ENCODE measurements at places on chromosomes 7 and 10. TPM values are rescaled to one million over a fixed set of nuclear protein-coding genes. Genes with fewer than 3 reads are reported as not detected.

The ANKRD2 gene
- polyA plus RNA-seq, result 4.7 TPM

The KLF14 gene
- not detected for polyA plus RNA-seq

DNA sequence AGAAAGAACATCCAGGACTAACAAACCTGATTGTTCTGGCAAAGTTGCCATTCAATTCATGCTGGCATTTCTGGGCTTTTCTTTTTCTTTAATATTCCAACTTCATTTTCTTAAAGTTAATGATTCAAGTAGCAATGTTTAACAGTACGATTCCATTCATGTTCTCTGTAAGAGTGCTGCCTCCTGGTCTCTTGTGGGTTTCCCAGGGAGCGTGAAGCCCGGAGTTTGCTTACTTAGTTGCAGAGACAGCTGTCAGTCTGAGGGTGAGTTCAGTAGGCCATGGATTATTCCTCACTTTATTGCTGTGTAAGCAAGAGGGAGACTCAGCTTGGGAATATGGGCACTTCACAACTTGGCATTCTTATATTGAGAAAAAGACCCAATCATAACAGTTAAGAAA lies 142.2 kb downstream of the TWIST1 start:
- DNase-seq, result no peak

The CCL24 gene
- not detected for polyA plus RNA-seq

DNA sequence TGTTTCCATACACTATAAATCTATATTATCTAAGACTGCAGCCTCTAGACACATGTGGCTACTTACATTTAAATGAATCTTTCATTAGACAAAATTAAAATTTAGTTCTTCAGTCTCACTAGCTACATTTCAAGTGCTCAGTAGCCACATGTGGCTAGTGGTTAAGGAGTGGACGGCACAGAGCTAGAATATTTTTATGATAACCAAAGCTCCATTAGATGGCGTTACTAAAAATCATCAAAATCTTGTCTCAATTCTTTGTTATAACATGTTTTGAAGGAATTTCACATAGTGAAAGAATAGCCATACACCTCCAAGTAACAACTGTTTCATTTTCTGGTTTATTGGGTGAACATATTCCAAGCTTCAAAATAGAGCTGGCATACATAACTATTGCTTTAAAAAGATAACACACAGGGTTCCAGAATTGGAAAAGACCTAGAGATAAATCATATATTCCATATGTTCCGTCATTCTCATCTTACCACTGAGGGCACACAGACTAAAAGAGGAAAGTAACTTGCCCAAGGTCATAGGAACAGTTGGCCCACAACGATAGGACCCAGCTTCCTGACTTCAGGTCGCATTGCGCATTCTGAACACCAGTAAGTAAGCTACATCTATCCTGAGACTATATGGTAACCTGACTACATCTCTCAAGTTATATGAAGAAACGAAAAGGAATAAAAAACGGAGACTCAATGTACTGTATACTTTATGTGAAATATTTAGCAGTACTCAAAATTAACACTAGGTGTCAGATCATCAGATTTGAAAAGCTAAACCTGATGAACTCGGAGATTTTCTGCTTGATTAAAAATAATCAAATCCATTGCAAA lies 66.6 kb downstream of the CAV1 start:
- DNase-seq, result no peak

The FZD8 gene
- 13.4 TPM for polyA plus RNA-seq

DNA sequence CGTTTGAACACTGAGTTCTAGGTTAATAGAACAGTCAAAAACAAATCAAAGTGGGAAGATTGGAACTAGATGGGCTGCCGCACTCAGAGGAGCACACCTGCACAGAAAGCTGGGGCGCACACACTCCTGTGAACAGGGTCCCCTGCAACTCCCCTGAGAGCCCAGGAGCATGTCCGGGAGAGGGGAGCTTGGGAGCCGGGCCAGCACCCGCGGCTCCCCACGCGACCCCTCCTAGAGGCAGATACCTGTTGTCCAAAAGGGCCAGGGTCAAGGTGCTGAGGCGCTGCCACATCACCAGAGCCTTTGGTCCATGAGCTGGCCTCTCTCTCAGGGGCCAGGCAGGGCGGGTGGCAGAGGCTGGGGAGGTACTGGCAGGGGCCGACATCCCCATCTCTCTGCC lies 5.6 kb downstream of the NKX6-2 start:
- no peak for DNase-seq

DNA sequence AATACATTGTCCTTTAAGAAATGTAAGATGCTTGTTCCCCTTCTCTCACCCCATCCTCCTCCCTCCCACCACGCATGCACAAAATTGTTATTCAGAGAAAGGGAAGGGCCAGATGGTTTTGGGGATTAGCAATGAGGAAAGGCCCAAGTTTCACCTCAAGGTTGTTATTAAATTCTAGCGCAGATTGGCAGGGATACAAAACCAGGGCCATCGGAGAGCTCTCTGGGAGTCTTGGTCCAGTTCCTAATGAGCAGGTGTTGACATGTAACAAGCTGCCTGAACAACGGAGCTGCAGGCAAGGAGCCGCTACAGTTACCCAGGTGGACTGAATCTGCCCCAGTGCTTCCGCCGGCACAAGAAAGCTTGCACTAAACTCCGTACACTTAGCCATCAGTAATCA lies 9.7 kb upstream of the ANK3 start:
- DNase-seq, result no peak

DNA sequence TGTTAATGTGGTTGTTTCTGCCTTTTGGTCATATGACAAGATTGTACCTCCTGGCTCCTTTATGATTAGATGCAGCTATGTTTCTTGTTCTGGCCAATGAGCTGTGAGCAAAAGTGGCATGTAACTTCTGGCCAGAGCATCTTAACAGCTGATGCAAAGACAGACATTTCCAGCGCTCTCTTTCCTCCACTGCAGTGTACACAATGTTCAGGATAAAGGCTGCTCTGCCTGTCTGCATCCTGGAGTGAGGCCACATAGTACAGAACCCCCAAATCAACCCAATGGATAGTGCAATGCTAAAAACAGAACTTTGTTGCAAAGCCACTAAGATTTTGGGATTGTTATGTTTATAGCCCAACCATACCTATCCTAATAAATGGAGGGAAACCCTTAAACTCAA lies 17.9 kb downstream of the EPC1 start:
- DNase-seq, result no peak

DNA sequence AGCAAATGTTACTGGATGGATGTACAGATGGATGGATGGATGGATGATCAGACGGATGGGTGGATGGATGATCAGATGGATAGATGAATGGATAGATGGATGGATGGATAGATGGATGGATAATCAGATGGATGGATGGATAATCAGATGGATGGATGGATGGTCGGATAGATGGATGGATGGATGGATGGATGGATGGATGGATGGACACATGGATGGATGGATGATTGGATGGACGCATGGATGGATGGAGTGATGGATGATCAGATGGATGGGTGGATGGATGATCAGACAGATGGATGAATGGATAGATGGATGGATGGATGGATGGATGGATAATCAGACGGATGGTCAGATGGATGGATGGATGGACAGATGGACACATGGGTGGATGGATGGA lies 90.3 kb upstream of the TCF7L2 start:
- DNase-seq, result no peak

DNA sequence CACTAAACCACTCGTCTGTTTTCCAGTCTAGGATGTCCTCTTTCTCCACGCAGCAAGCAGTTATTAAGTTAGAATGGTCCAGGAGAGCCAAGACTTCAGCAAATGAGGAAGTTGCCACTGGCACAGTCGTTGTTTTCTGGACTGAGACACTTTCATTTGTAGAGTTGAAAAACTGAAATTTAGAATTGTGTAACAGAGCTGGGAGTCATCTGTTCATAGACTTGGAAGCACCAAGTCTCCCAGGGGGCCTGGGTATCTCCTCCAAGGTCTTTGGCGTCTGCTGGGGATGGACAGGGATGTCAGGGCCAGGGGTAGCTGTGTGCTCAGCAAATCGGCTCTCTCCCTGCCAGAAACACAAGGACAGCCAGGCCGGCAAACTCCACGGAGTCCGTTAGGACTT lies 208.4 kb downstream of the FANK1 start:
- no peak for DNase-seq

The OPN1SW gene
- polyA plus RNA-seq, result not detected

DNA sequence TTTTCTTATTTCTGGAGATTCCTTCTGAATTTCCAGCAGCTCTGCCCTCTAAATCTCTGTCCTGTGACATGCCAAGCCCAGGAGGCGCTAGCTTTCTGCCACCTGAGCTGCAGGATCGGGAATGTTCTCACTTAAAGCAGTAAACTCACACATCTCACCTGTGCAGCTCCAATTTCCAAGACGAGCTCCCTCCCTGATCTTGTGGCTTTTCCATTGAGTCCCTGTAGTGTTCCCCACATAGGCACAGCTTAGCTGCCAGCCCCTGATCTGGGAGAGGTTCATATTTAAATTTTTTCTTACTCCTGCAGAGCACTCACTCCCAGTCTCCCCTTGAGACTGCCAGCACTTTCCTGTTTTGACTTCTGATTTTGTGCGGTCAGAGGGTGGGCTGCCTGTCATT lies 479.3 kb downstream of the GLRX3 start:
- no peak for DNase-seq

- DNase-seq, result no peak
Observed at GRCh38 chr7:131726031-131726430, 169.6 kb upstream of the PODXL start.

DNA sequence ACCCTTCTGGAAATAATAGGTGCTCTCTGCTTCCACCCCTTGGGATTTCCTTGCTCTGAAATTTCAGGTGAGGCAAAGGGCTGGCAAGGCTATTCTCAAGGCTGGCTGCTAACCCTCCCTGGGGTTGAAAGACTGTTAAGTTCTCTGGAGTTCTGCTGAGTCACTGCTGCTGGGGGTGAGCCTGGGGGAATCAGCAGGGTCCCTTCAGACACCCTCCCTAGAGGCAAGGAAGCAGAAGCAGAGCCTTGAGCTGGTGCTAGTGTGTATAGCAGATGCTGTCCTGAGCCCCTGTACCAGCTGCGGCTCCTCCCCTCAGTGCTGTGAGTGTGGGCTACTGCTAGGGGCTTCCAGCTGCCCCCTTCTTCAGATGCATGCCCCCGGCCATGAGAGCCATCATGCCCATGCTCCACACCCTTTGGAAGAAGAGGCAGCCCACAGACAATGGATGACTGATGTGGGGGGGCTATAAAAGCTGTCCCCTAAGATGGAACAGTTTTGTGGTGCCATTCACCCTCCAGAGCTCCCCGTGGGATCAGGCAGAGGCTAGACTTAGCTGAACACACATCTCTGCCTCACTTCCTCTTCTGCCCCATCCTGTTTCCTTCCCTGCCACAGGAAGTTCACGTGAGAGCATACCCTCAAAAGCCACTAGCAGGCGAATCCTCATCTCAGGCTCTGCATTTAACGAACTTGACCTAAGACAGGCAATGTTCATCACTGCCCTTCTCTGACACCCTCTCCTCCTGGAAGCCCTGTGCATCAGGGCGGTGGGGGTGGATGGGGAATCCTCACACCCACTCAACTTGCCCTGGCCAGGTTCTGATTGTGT lies 91.8 kb downstream of the SH3PXD2A start:
- DNase-seq, result no peak

The ZKSCAN1 gene
- 11.4 TPM for polyA plus RNA-seq
